ENCODE measurements at places on chromosomes 7 and 10.
A peak's percentile ranks its signal among the peaks of the same experiment; 100 is the strongest.

DNA sequence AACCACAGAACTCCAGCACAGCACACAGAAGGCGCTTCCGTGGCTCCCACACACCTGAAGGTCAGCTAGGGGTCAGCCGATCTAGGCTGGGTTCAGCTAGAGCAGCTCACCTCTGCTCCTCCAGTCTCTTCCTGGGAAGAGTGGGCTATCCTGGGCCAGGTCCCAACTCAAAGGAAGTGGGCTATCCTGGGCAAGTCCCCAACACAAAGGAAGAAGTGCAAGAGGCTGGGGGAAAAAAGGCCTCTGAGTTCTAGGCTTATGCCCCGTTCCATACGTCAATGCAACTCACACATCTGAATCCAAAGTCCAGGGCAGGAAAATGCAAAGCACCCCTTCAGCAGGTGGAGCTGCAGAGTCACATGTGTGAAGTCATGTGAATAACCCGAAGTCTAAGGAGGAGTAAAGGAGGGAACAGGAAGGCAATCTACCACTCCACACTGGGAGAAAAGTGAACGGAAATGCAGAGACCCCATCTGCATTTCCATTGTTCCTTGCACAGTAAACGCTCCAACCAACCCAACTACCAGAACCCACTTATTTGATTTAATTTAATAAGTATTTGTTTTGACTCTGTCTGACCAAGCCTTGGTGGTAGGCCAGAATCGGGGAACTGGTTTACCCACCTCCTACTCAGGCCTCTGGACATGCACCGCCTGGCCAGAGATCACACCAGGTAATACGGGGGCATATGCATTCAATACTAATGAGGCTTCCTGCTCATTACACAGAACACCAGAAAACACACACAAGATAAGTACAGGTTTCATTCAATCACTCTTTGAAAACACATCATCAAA, 95.5 kb upstream of the RNF32 start:
- no peak for DNase-seq

GRCh38 chr7:98423043-98423442, 22.2 kb upstream of the BAIAP2L1 start:
- no peak for DNase-seq

GRCh38 chr7:96205665-96206064, 116.2 kb downstream of the SLC25A13 start:
- DNase-seq = no peak

DNA sequence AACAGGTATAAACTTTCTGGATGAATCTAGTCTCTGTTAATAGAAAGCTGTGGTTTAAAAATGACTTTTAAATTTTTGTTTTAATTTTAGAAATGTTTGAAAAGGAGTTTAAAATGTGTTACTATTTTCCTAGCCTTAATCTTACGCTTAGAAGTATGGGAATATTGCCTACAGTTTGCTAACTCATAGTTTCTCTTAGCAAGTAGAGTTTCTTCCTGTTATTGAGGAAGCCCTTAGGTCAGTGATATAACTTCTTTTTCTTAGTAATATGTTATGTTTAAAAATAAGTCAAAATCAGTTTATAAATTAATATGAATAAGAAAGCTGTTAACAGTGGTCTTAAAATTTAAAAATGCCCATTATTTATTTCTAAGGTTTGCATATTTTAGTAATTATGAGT, 3.1 kb downstream of the STARD3NL start:
- DNase-seq = no peak

DNA sequence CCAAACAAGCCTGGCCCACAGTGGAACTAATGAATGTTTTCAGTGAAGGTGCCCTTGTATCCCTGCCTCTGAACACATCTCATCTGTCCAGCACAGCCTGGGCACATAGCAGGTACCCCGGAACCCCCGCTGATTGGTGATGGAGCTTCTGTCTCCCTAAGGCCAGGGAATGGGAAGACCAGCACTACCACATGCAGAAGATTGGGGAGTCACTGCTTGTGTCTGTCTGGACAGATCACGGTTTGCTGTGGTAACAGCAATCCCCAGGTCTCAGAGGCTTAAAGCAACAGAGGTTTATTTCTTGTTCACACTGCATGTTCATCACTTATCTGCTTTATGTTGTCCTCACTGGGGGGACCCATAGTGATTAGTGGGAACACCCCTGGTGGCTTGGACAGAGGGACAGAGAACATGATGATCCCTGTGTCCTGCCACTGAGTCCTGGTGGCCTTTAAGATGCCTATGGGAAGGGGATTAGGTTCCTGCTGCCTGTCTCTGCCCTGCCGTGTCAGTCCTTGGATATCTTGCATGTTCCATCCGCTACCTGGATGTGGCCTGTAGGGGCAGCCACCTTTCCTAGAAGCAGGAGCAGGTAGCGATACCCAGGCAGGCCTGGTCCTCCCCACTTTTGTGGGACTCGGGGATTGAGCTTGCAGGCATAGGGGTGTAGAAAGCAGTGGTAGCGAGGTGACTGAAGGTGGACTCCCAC, 3.6 kb downstream of the TSPAN14 start:
- no peak for DNase-seq

DNA sequence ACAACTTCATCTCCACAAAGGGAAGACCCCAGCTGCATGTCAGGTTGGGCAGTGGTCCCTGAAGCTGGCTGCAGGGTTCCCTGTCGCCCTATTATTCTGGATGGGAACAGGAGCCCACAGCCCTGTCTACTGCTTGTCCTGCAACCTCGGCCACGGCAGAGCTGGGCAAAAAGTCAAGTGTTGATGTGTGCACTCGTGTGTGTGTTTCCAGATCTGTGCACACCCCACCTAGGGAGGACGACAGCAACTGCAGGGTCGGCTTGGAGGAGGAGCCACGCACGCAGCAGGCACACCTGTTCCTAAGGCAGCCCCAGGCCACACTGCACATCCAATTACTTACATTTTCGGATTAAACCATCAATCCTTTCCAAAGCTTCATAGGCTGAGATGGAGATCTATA, 23.6 kb downstream of the PITRM1 start:
- no peak for DNase-seq

DNA sequence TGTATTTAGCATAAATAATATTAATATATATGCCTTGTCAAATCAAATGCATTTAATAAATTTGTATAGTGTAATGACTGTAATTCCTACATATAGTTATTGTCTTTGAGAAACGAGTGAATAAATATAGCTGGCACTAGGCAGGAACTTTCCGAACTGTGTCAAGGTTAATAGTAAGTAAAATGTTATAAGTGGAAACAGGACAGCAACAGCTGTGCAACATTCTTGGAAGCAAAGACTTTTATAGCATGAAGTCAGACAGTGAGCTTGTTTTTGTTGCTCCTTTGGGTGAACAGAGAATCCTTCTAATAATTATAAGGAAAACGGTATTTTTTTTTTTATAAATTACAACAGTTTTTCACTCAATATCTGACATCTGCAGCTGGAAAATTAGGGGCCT, 14.0 kb upstream of the EXOC6 start:
- no peak for DNase-seq

- no peak for DNase-seq
Measured at GRCh38 chr10:96720422-96721206, at the start of gene PIK3AP1. Gene PIK3AP1 (minus strand): TSS chr10:96720514. CDS start chr10:96720394, 120 bp downstream.

DNA sequence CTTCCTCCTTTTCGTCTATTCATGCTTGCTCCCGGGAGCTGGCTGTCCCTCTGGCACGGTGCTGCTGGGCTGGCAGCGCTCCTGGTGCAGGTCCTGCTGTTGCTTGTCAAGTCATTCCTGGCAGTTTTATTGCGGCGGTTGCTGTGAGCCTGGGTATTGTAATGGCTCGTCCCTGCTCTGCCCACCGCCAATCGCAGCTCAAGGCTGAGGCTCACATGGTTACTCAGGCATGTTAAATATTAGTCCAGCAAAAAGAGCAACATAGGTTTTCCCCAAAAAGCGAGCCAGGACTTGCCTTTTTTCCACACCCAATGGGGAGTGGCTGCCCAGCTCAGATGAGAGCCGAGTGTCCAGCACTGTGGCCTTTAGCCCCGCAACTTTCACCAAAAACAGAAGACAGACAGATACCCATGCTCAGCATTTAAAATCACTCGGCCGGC, 492.9 kb upstream of the FOXK1 start:
- no peak for DNase-seq

DNA sequence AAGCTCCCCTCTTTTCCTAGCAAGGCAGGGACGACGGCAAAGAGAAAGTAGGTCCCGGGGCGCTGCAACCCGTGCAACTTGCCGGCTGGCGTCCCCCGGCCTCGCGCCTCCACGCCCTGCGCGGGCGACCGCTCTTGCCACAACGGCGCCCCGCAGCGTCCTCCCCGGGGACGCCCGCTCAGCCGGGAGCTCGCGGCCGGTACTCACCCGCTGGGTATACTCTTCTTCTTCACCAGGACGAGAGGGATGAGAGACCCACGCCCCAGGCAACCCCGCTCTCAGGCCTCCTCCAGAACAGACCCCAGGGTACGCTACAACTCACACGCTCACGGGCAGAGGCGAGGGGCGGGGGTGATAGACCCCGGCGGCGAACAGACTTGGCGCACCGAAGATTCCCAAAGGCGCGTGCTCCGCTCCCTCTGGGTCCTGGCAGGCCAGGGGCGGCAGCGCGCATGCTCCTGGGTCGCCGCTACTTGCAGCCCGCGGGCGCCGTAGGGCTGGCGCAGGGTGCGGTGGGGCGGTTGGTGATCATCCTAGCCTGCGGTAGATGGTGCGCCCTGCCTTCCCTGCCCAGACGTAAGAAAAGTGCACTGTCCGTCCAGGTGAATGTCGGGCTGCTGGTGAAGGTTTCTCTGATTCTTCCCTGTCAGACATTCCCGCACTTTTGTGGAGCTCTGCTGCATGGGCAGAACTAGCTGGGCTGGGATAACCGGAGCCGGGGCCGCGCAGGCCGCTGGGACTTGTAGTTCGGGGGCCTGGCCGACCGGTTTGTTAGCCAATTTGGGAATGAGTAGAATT, at the start of gene CC2D2B:
CC2D2B (plus strand) TSS at position 520 of the 798 bp plus-strand sequence. CDS start 3,349 bp downstream, outside the sequence.
- peak; percentile 28 for DNase-seq

GRCh38 chr10:102644646-102645387, 538 bp downstream of the TRIM8 start:
- peak; percentile 75 for DNase-seq

DNA sequence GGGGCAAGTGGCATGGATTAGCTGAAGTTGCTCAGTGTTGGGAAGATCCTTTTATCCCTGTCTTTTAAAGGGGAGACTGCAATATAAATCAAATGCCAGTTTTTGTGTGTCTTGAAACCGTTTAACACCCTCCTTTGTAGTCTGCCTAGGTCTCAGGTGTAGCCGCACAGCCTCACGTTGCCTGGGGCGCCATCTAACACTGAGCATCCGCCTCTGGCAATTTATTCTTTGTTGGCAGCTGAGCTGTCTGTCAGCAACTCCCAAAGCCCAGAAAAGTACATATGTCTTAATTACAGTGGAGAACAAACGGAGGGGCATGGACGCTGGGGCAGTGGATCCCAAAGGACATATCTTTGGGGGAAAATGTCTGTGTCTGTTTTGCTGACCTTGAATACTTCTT, 254.7 kb downstream of the STK31 start:
- no peak for DNase-seq

- no peak for DNase-seq
Measured at GRCh38 chr10:24552346-24553016, 171.2 kb downstream of the ARHGAP21 start.

DNA sequence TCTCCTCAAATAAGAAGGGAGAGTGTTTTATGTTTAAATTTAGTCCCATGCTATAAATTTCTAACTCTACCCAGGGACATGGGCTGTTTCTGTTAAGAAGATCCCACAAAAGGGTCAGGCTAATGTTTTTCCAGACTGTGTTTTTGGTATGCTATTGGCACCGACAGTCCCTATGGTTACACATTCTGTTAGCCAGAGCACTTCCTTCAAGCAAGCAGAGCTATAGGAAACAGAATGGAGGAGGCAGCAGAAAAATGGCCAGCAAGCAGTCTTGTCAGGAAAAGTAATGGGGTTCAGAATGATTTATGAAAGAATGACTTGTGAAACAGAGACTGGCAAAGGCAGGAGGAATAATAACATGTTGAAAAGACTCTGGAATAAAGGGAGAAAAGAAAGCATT, 44.8 kb upstream of the PHYHIPL start:
- DNase-seq = no peak

GRCh38 chr10:5274795-5275194, 78.2 kb downstream of the AKR1C4 start:
- no peak for DNase-seq

- no peak for DNase-seq
Measured at GRCh38 chr10:10490581-10490980, 527.1 kb upstream of the CELF2 start.

DNA sequence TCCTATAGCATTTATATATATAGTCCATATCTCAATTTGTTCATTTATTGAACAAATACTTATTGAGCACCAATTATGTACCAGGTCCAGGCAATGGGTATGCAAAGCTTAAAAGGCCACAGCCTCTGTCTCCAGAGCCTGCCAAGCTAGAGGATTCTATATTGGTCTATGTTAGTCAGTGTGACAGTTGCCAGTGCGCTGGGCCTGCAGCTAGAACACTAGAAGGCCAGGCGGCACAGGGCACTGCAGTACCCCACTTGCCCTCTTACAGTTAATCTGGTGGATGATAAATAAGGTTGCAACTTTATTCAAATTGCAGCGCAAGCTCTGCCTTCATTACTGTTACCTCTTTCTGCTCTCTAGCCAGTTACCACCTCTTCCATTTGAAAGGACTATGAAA, 68.8 kb downstream of the PPP1R3C start:
- DNase-seq = no peak

DNA sequence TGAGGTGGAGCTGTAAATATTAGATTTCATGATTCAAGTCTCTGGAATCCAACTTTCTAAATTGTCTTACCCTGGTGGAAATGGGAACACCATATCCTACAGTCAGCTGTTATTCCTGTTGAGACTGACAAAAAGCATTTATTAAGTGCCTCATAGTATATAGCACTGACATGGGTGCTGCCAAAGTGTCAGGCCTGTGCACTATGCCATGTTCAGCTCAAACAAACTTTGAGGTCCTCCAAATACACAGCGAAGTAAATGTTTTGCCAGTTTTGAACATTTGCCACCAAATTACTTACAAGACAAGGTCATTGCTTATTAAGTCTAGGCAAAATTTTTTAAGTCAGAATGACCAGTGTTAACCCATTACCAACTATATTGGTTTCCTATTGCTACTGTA, 162.9 kb upstream of the SLC25A13 start:
- DNase-seq = no peak

DNA sequence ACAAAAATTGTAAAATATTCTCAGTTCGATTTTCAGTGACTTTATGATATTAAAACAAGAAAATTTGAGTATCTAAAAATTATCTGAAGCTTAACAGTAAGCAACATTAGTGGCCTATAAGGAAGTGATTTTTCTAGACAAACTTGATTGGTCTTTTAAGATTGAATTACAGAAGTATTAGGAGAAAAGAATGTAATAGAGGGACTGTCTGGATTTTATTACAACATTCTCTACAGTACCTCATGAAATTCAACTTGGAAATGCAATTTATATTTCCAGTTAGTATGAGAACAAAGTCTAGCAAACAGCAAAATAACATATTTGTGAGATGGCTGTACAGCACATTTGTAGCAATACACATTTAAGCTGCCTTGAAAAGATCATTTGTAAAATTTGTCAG, 18.8 kb downstream of the REEP3 start:
- no peak for DNase-seq
